ENCODE measurements at places on chromosomes 5 and 9. TPM values are rescaled to one million over a fixed set of nuclear protein-coding genes. Genes with fewer than 3 reads are reported as not detected.

Gene HSPB3
- total RNA-seq, result not detected

Gene ADAMTSL2
- total RNA-seq, result 0.33 TPM

Gene C6
- not detected for total RNA-seq

Gene MTMR12
- total RNA-seq, result 21.2 TPM

Gene LHX3
- 0.17 TPM for total RNA-seq

Gene PLCXD3
- total RNA-seq, result not detected

Gene TOR4A
- 0.42 TPM for total RNA-seq

Gene SLC6A3
- not detected for total RNA-seq

Gene CDC23
- total RNA-seq, result 18.2 TPM

Gene CRB2
- not detected for total RNA-seq

Gene PLAC8L1
- not detected for total RNA-seq

Gene DDX4
- total RNA-seq, result not detected

Gene ACOT12
- not detected for total RNA-seq

Gene USP20
- 91.0 TPM for total RNA-seq

Gene SCGB3A2
- total RNA-seq, result not detected

Gene ENHO
- total RNA-seq, result not detected

Gene SOHLH1
- total RNA-seq, result not detected

Gene PCDHGA2
- not detected for total RNA-seq

Gene MARVELD2
- 0.16 TPM for total RNA-seq

Gene INSL6
- not detected for total RNA-seq

Gene EQTN
- total RNA-seq, result not detected

Gene SLC28A3
- total RNA-seq, result not detected

Gene CDX1
- not detected for total RNA-seq

Gene CCDC152
- 1.6 TPM for total RNA-seq

Gene ADAMTS2
- total RNA-seq, result not detected

Gene PCA3
- total RNA-seq, result not detected

Gene SHISAL2B
- not detected for total RNA-seq

Gene RAB3C
- not detected for total RNA-seq

Gene FOXD4L4
- total RNA-seq, result not detected

Gene SPINK7
- not detected for total RNA-seq

All from CD8-positive, alpha-beta T cell (primary cell).